ENCODE measurements at places on chromosomes 4 and X.

DNA sequence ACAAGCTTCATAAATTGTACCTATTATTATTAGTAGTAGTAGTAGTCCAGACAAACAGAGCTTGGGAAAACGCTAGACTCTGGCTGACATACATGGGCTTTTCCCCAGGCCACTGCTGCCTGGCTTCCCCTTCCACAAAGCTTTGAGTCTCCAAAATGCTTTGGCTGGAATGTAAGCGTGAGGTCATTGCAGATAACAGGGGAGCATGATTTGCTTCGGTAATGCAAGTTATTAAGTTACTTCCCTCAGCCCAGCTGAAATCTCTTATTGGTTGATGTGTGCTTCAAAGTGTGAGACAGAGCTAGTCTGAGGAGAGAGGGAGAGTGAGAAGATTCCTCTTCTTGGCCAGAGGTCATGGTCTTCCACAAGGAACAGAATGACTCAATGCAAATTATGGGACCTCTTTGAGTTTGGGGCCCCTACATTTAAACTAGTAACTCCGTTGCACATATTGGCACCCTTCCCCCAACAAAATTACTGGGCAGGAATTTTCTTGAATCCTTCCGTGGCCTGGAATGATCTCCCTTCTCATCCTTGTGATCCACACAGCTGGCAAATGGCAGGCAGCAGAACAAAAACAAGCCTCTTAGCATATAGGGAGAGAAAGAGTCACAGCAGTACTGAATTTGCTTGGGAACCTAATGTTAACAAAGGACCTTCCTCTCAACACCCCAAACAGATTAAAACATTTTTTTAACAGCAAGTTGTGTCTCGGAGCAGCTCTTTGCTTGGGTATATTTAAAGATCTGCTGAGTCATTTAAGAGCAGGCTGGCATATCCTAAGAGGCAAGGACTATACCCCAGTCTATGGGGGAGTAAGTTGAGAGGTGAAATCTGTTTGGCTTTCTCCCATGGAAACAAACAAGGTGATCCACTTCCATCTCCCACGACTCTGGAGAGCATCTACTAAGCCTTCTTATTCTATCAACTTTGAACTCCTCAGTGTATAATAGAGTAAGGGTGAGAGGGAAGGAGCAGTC lies 19.9 kb downstream of the AR start:
- no peak for DNase-seq

DNA sequence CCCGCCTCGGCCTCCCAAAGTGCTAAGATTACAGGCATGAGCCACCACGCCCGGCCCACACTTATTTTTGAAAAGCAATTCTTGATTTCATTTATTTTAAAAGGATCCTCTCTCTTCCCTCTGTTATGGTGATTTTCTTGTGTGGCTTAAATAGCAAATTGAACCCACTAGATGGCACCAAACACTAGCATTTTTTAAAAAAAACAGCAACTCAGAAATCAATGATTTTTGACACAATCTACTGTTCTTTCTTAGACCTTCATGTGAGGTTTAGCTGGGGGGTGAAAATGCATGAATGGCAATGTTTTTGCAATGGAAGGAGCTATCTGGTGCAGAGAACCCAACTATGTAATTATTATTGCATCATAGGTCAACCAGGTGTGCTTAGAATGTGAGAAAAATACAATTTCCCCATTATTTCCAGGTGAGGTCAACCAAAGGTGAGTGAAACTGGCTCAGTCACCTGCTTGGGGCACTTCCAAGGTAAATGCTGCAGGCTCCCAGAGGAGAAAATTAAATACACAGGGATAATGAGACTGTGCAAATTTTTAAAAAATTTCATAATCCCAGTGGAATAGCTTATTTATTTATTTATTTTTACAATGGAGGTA lies 226.7 kb upstream of the PRKX start:
- DNase-seq: no peak

DNA sequence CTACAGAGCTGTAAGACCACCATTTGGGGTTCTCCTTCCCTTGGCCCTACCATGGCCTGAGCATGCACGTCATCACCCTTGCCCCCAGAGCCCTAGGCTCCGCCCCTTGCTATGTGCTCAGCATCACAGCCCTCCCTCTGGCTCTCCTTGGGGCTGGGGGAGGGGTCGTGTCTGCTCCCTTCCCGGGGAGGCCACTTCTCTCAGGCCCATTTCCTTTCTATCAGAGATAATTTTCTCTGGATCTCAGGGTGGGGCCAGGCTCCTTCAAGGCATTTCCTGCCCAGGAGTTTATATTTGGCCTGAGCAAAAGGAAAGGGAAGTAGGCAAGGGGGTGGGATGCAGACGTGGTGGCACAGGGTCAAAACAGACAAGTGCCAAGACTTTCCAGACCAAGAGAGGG lies 55.9 kb downstream of the STARD8 start:
- DNase-seq: no peak

- DNase-seq: no peak
Measured at GRCh38 chr4:17497890-17498523, 13.9 kb downstream of the QDPR start.

GRCh38 chr4:151951671-151952050 lies 190.9 kb upstream of the GATB start:
- no peak for DNase-seq

DNA sequence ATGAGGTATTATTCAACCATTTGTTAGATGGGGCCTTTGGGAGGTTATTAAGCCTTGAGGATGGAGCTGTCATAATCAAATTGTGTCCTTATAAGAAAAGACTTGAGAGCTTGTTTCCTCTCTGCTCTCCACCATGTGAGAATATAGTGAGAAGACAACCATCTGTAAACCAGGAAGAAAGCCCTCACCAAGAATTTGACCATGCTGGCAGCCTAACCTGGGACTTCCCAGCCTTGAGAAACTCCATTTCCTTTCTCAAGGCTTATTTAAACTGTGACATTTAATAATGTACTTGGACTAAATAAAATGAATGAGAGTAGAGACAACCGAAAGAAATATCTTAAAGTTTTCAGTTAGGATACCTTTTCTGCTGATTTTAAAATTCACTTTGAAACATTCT lies 83.7 kb upstream of the GC start:
- no peak for DNase-seq

- DNase-seq: peak; percentile 25
Measured at GRCh38 chr4:54090804-54091623, 8.9 kb upstream of the GSX2 start.

DNA sequence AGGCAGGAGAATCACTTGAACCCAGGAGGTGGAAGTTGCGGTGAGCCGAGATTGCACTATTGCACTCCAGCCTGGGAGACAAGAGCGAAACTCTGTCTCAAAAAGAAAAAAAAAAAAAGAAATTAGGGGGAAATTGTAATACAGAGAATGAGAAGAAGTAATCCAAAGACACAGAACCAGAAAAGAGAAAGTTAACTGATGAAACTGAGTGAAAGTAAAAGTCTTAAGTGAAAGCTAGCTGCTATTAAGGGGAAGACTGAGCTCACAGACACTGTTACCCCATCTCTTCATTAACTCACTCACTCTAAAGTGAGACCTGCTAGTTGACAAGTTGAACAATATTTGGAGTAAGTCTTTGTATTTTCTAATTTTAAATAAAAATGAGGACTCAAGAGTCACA lies 763.0 kb upstream of the PCDH10 start:
- DNase-seq: no peak

GRCh38 chr4:113049421-113050370 lies at the start of gene ANK2:
Gene ANK2 (plus strand): TSS chr4:113049653. CDS start chr4:113049729, 76 bp downstream.
- DNase-seq: peak; percentile 77

GRCh38 chr4:183347146-183347545 lies 24.9 kb upstream of the CLDN24 start:
- DNase-seq: no peak

- DNase-seq: no peak
Measured at GRCh38 chr4:101286663-101287062, 60.7 kb downstream of the PPP3CA start.

GRCh38 chrX:52923781-52924241 lies 26.7 kb downstream of the FAM156B start:
- peak; percentile 16 for DNase-seq

GRCh38 chr4:31803526-31804195 lies 1083.5 kb downstream of the PCDH7 start:
- no peak for DNase-seq

DNA sequence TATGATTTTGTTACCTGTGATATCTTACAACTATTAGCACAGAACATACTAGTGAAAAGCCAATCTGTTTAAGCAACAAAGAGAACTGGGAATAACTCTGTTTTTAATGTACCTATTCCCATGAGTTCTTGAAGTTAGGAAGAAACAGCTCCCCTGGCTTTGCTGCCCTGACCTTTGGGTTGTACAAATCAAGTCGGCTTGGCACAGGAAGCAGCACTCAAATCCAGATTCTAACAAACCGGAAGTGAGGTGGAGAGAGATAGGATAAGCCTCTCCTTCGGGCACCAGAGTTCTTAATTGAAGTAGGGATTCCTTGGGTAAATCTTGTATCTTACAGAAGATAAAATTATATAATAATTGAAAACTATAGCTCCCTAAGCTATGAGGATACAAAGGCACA lies 144.8 kb upstream of the CPEB2 start:
- DNase-seq: no peak

DNA sequence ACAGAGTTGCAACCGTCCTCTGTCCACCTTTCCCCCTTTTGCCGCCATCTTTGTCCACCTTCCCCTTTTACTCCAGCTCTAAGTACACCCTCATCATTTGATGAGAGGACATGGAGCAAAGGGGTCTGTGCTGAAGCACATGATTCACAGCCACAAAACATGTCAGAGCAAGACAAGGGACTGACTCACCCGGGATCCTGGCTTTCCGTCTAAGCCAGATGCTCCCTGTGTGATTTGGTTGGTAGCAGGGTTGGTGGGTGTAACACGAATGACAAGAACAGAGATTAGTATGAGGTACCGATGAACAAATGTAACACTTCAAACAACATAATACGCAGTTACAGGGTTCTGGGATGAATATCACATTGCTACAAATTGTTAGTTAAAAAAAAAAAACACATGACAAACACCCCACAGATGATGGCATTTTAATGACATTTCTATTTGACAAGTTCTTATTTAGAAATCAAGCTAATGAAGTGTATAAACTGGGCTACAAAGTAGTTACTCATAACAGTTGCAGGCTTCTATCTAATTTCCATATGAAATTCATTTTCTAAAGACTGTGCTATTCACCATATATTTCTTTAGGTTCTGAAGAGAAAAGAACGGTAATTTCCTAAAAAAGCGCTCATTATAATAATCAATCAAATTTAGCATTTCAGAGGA lies 71.4 kb upstream of the ETNPPL start:
- no peak for DNase-seq

GRCh38 chrX:134607523-134607922 lies 50.7 kb downstream of the PLAC1 start:
- no peak for DNase-seq

GRCh38 chrX:16843208-16843909 lies 26.8 kb downstream of the RBBP7 start:
- DNase-seq: no peak

GRCh38 chr4:91113130-91113706 lies 986.0 kb downstream of the CCSER1 start:
- DNase-seq: no peak

DNA sequence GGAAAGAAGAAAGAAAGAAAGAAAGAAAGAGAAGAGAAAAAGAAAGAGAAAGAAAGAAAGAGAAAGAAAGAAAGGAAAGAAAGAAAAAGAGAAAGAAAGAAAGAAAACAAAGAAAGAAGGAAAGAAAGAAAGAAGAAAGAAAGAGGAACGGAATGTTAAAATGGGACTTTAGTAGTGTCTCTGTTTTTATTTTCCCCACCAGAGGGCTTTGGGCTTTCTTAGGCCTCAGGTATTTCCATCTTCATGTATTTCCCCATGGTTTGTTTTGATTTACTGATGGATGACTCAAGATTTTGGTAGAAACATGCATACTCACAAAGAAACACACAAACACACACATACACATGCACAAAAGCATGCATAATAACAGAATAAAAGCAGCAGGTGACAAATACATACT lies 181.2 kb downstream of the AFF2 start:
- DNase-seq: no peak

DNA sequence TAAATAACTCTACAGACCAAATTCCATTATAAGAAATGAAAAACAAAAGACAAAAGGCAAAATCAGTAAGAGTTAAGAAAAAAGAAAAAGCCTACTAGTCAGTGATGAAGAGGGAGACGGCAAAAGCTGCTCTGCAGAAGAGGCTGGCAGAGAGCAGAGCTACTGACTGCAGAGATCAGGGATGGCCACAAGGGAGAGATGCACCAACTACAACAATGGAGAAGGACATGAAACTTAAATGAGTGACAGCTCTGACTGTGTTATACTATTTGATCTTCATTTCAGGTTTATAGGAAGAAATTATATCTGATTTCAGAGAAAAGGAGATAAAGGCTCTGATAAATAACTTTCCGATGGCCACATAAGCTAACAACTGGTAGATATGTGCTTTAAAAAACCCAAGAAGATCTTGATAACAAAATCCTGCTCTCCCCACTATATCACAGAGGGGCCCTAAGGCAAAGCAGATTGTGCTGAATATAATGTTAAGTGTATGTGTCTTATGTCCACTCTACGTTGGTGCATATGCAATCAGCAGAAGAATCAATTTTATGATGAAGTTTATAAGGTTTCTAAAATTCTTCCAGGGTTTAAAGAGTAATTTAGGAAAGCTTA lies 58.4 kb upstream of the COX18 start:
- peak; percentile 16 for DNase-seq

DNA sequence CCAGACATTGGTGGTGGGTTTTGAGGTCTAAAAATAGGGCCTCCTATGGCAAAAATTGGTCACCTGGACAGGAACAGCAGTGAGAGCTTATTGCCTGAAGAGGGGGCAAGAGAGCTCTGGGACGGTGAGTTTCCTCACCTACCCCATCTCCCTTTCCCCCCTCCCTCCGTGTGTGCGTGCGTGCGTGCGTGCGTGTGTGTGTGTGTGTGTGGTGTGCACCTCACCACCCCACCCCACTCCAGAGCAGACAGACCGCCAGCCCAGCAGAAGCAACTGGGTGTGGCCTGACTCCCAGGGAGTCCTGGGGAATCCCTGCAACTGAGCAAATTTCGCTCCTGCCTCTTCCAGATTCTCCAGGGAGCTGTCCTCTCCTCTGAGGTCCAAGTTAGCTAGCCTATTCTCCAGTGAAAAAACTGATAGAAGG lies 44.7 kb downstream of the PRPS1 start:
- peak; percentile 30 for DNase-seq

GRCh38 chr4:152780267-152780778 lies 569 bp downstream of the ARFIP1 start:
- DNase-seq: peak; percentile 19

- no peak for DNase-seq
Measured at GRCh38 chrX:124386401-124386800, 40.0 kb downstream of the SH2D1A start.
